ENCODE measurements at places on chromosomes 4 and X.

GRCh38 chrX:68480969-68481368 lies 17.9 kb upstream of the YIPF6 start:
- no peak for DNase-seq

GRCh38 chr4:103998756-103999155 lies 279.0 kb upstream of the TACR3 start:
- no peak for DNase-seq

GRCh38 chr4:4560136-4560535 lies 18.3 kb upstream of the STX18 start:
- DNase-seq, result no peak

DNA sequence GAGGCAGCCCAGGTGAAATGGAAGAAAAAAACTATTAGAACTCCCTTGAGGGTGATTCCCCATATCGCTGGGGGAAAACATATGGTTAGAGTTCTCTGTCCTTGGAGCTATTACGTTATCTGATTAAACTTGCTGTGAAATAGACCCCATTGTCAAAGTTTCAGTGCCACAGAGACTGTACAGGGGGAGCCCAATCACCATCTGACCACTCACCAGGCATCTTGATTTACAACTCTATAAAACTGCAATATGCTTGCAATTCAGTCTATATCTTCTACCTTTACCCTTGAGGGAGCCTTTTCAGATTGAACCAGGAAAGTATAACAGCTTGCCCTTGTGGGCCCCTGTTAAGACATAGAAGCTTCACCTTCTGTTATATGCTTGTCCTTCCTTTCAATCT lies 18.2 kb downstream of the TMEM255A start:
- no peak for DNase-seq

- DNase-seq, result no peak
Observed at GRCh38 chr4:24858550-24858949, 54.3 kb downstream of the CCDC149 start.

DNA sequence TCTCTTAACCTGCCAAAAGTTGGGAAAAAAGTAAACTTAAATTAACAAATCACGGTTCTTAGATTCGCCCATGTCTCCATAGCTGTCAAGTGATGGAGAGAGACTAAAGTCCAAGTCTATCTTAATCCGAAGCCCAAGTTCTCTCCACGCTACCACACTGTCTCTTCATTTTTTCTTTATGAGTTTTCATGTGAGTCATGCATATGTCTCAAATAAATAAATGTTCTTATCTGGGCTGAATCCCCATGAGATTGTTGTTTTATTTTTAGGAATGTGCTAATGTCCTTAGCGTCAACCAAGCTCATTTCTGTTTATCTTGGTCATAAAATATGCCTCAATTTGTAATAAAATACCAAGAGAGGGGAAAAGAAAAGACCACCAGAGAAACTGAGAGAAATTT lies 169.3 kb downstream of the RCHY1 start:
- DNase-seq, result no peak

DNA sequence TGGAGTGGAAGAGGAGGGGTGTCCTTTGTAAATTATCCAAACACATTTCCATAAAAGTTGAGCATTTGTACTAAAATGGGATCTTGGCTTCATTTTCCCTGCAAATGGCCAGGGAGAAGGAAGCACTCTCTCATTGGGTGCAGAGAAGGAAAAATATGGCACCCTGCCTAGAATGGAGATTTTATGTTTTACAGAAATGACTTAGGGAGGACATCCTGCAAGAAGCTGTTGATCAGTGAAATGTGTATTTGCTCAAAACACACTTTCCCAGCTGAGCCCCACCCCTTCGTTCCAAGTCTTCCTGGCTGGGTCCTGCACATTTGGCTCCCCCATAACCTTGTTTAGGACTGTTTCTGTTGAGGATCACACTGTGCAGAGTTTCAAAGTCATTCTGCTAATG lies 213.5 kb upstream of the TAPT1 start:
- no peak for DNase-seq
